NCI-H748 treated with DMSO at 0.1 percent for 48 hours (cell line): ENCODE measurements at places on chromosomes 11 and 22.
A peak's percentile ranks its signal among the peaks of the same experiment; 100 is the strongest.

DNA sequence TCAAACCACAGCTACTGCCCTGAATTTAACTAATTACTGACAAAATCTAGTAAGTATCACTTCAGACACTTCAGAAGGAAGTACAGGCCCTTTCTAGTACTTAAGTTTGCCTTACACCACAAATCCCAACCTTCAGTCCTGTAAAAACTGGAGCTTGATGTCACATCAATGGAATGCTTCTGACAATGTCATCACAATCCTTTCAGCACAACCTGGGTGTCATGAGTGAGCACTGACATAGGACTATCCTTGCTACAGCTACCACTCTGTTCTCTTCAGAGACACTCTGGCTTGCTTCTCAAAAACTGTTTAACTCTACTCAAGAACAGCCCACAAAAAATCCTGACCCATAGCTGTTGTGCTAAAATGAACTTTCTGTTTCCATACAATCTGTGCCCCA, 108.2 kb downstream of the RRM1 start:
- DNase-seq: no peak

DNA sequence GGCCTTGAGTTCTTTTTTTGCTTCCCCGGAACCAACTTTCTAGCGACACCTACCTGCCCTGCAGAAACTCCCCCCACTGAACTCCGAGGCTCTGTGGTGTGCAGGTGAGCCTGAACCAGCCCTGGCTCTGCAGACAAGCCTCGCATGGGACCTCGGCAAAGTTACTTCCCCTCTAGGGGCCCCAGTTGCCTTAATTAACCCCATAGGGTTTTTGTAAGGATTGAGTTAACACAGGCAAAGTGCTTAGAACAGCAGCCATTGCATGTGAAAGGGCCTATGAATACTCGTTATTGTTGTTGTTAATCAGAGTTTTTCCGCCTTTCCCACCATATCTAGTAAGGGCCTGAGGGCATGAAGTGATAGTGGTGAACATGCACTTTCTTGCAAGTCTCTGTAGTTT, 12.6 kb upstream of the SYT13 start:
- DNase-seq: no peak

DNA sequence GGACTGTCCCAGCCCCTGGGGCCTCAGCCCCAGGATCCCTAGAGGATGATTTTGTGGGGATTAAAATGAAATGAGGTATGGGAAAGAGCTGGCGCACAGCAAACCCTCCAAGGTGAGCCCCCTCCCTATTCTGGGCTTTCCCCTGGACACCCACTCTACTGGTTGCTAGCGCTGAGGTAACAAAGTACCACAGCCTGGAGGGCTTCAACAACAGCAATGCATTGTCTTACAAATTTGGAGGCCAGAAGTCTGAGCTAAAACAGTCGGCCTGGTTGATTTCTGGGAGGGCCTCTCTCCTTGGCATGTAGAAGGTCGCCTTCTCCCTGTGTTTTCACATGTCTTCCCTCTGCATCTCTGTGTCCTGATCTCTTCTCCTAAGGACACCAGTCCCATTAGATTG, 913.6 kb downstream of the NTM start:
- DNase-seq: no peak

DNA sequence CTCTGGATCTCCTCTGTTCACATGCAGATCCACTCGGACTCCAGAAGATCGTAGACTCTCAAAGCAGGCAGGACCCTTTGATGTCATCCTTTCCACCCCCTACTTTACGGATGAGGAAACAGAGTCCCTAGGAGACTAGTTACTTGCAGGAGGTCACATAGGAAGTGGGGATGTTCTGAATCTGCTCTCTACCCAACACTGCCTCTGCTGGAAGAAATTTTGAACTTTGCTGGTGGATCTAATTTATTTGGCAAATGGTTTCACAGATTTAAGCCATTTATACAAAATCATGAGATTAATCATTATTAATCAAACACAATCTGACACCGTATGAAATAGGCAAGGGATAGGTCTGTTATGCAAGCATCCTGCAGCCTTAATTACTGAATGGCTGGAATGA, 55.0 kb upstream of the USP47 start:
- DNase-seq: no peak

GRCh38 chr11:67627812-67628624, 1.7 kb downstream of the NUDT8 start:
- DNase-seq: no peak

DNA sequence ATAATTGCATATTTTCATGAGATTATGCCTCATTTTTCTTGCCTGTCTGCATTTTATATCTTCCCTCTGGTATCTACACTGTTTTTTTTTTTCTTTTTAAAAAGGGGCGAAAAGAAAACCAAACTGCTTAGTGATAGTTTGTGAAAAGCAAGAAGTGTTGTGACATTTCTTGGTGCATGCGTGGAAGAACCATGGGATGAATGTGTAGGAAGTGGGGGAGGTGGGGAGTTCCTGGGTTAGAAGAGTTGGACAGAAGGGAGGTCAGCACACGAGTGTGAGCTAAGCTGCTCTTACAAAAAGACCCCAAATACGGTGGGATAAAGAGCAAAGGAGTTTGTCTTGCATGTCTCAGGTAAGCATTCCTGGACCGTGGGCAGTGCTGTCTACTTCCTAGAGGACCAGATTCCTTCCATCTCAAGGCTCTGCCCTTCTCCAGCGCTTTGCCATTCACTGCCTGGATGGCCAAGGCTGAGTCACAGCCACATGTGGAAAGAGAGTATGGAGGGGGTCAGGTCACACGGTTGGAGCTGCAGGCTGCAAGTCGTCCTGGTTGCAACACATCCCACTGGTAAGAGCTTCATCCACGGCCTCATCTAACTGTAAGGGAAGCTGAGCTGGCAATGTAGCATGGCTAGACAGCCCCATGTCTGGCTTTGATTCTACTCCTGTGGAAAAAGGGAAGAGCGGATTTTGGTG, 300.6 kb downstream of the DDX10 start:
- no peak for DNase-seq

DNA sequence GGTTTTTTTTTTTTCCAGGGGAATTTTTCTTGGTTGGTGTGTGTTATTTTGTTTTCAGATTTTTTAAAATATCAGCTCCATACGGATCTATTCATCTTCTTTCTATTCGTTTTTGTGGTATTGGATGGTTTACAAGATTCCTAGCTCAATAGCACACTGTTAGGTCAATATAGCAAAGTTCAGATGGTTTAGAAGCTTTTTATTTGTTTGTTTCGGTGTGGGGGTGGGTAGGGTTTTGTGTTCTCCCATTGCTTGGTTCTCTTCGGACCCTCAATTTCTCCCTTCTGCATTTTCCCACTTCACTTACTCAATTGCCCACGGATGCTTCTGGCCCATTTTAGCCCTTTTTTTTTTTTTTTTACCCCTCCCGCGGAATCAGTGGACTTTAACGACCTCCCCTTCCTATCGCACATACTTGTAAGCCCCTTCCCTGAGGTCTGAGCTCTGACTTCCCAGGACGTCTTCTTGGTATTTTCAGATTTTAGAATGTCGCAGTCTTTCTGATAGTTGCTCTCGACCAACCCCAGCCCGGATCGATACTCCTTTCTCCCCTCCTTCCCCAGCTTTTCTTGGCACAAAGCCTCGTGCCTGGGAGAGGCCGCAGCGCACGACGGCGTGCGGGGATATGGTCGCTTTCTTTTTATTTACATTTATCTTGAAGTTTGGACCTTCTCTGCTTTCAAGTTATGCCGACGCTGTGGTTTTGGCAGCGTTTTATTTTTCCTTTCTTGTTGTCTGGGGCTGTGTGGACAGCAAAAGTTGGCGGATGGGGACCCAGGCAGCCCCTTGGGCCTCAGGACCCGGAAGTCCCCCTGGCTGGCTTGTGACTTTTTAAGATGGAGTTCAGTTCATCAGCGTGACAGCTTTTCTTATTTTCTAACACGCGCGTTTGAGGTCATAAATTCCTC, 4.4 kb upstream of the SPDYC start:
- DNase-seq: no peak

DNA sequence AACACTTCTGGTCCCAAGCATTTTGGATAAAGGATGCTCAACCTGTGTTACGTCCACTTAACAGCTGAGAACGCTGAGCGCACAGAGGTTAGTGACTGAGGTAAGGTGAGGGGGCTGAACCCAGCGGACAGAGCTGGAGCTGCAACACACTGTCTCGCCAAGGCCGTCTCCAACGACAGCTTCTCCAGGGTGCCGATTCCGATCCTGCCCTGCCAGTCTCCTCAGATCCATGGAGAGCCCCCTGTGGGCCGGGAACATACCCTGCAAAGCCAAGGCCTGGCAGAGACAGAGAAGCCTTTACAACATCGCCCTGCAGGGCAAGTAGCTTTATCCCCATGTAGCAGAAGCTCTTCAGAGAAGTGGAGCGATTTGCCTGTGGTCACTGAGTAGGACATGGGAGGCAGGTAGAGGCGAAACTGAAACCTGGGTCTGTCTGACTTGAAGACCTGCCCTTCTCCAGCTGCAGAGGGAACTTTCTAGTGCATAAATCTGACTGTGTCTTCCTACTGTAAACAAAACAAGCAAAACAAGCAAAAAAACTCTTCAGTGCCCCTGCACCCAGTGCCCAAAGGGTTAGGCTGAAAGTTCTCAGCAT, 72.8 kb downstream of the SCUBE1 start:
- no peak for DNase-seq

GRCh38 chr22:36282328-36282831, 29.4 kb downstream of the APOL1 start:
- no peak for DNase-seq

DNA sequence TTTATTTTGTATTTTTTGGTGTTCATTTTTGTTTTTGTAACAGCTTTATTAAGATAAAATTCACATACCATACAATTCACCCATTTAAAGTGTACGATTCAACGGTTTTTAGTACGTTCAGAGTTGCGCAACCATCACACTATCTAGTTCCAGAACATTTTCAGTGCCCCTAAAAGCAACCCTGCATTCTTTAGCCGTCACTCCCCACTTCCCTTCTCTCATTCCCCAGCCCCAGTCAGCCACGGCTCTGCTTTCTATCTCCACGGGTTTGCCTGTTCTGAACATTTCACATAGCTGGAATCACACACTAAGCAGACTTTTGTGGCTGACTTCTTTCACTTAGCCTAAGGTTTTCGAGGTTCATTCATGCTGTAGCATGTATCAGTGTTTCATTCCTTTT, 9.6 kb upstream of the KCNQ1OT1 start:
- no peak for DNase-seq

GRCh38 chr11:102283116-102283485, 34.2 kb upstream of the BIRC3 start:
- no peak for DNase-seq

DNA sequence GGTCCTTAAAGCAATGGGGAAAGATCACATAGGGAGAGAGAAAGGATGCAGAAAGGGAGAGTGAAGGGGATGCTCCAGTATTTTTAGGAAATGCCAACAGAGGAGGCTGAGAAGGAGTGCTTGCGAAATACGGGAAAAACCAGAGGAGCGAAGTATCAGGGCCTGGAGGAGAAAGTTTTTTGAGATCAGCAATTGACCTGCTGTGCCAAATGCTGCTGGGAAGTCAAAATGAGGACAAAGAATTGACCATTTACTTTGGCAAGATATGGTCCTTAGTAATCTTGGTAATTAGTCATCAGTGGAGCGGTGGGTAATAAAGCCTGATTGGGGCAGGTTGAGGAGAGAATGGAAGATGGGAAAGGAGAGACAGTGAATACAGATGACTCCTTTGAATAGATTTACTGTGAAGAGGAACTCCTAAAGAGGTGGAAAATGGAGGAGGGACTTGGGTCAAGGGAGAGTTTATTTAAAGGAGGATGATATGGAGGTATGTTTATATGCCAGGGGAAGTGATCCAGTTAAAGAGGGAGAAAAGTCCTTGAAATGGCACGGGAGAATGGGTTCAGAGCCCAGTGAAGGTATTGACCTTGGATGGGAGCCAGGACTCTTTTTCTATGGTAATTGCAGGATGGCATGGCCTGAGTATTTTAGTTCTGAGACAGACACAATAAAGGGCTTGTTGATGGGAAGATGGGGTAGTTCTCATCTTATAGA, 111.5 kb downstream of the PKNOX2 start:
- peak; percentile 1 for DNase-seq

DNA sequence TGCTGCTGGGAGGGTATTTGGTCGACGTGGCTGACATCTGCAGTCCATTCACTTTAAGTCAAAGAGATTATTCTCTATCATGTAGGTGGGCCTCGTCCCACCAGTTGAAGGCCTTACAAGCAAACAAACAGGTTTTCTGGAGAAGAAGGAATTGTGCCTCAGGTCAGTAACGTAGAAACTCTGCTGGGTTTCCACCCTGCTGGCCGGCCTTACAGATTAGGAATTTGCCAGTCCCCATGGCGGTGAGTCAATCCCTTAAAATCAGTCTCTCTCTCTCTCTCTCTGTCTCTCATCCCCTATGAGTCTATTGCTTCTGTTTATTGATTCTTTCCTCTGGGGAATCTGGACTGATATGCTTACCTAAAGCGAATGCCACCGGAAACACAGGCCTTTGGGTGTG, 75.4 kb upstream of the FGF3 start:
- no peak for DNase-seq

GRCh38 chr11:40241524-40242051, 1217.9 kb downstream of the LRRC4C start:
- DNase-seq: no peak

GRCh38 chr11:133824593-133824992, 20.7 kb downstream of the SPATA19 start:
- no peak for DNase-seq

- DNase-seq: peak; percentile 62
Observed at GRCh38 chr11:62770778-62771143, 435 bp upstream of the TAF6L start.

DNA sequence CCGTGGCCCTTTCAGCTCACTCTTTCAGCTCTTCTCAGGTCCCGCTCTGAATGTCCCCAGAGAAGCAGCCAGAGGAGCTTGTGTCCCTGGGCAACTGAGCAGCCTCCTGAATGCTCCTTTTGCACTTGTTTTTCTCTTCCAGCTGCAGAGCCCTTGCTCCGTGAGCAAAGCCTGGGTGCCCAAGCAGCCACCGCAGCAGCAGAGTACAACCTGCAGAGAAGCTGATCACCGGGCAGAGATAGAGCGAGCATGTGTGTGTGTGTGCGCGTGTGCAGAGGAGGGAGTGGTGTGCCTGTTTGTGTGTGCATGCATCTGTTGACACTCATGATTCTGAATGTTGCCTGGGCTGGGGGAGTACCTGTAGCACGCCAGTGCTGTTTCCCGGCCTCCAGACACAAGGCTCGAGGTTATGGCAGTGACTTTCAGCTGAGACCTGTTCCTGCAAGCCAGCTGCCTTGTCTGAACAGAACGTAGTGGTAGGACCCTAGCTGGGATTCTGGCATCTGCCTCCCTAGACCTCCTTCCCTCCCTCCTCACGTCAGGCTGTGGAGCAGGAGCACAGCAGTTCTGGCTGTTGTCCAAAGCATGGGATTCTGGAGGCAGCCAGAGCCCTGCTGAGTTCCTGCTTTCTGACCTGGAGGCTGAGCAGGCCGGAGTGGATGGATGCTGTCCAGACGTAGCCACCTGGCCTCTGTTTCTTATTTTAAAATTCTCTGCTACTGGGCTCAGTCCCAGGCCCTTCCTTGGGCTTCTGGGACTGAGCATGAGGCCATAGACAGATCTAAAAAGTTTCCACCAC, 4.5 kb upstream of the MAPK8IP1 start:
- DNase-seq: no peak

- no peak for DNase-seq
Observed at GRCh38 chr11:14350215-14350614, 8.8 kb downstream of the RRAS2 start.
